ENCODE measurements at places on chromosomes 3 and 15.

GRCh38 chr3:188244395-188244861, 90.5 kb downstream of the LPP start:
- DNase-seq, result no peak

GRCh38 chr15:47718497-47719437, 1.5 kb downstream of the SEMA6D start:
- DNase-seq, result no peak

DNA sequence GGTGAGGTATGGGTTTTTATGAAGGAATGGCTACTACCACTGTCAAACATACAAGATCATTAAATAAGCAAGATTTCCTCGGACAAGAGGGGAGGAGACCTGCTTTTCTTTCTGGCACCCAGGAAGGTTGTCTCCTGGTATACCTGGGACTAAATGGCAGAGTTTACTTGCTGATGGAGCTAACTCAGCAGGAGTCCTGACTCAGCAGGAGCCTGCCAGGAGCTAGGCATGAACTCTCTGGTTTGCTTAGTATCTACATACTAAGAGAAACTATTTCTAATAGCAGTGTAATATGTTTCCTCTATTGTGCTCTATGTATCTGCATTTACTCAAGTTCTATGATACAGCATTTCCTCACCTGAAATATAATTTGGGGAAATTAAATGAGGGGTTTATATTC, 404.2 kb downstream of the RSL24D1 start:
- DNase-seq, result no peak

GRCh38 chr15:25091421-25092158, 136.8 kb downstream of the SNRPN start:
- DNase-seq, result no peak

GRCh38 chr15:63474810-63475316, 29.5 kb upstream of the USP3 start:
- DNase-seq, result no peak

DNA sequence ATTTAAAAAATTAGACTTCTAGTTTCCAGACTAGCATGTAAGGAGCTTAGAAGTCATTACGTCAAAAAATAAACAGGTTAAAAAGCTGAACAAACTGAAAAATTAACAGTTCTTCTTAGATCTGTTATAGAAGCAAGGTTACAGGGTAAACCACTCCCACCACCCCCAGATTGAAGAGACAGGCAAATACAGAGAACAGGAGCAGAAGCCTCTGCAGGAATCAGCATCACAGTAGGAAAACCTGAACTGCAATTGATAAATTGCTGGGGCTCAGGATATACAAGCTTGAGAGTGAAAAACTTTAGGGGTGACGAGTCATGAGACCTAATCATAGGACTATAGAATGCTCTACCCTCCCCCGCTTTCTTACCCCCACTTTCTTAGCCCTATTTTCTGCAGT, 222.3 kb downstream of the UBE2E2 start:
- no peak for DNase-seq

- no peak for DNase-seq
Measured at GRCh38 chr15:68812597-68813431, 7.9 kb downstream of the ANP32A start.

- no peak for DNase-seq
Measured at GRCh38 chr3:184334470-184335158, 2.8 kb upstream of the FAM131A start.

DNA sequence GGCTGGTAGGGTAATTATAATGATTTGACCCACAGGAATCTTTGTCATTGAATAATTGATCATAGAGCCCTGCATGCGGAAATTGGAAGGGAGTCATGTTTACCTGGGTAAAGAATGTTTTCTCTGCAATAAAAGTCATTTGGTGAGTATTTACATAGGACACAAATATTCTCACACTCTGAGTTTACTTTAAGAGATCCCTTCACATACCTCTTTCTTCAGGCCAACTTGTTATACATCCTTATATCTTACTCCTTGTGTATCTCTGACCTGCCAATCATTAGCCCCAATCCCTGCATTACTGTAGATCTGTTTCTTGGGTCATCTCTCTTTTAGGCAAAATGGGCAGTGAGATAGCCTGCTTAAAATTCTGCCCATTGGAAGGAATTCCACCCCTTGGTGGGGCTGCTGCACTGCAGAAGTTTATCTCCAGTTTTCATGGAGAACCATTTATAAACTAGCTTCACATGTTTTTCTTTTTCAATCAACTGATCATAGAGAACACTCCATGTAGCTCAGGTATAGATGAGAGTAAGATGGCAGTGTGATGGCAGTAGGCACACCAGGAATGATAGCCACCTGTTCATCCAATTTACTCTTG, 46.2 kb downstream of the ILDR1 start:
- no peak for DNase-seq
